GM03348 (cell line): ENCODE measurements at places on chromosomes 13 and 19.

GRCh38 chr19:39127812-39128515, 2.4 kb downstream of the PAK4 start:
- no peak for DNase-seq

- DNase-seq = no peak
Observed at GRCh38 chr13:51343475-51343874, 4.0 kb downstream of the SERPINE3 start.

DNA sequence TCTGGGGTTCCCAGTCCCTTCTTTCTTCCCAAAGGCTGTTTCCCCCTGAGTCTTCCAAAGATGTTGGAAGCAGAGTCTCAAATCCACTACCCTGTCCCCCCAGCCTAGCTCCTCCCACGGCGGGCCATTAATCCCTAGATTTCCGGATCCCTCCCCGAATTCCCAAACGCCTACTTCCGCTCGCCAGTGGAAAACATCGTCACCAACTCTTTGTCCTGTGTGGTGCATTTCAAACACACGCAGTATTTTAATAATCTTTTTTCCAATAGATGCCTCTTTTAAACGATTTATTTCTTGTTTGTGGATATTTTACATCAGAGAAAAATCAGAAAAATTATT, 610 bp downstream of the ZNF791 start:
- DNase-seq = peak; percentile 90

- peak; percentile 58 for DNase-seq
Observed at GRCh38 chr13:34657716-34658115, 284.4 kb upstream of the NBEA start.

DNA sequence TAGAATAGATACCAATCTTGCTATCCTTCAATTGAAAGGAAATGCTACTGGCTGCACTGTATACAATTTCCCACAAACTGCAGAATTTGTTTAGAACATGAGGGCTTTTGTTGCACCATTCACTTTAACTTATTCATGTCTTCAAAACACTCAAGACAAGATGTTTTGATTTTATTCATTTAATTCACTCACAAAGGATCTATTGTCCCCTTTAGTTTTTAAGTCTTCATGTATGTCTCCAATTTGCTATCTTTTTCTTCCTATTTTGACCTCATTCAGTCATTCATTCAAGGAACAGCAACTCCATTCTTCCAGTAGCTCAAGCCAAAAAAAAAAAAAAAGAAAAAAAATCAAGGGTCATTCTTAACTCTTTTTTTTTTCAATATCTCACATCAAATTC, 130.6 kb upstream of the SOX21 start:
- no peak for DNase-seq

- no peak for DNase-seq
Observed at GRCh38 chr13:31119966-31120700, 41.6 kb downstream of the HSPH1 start.

- DNase-seq = peak; percentile 5
Observed at GRCh38 chr19:21328406-21328805, 804 bp downstream of the ZNF708 start.

DNA sequence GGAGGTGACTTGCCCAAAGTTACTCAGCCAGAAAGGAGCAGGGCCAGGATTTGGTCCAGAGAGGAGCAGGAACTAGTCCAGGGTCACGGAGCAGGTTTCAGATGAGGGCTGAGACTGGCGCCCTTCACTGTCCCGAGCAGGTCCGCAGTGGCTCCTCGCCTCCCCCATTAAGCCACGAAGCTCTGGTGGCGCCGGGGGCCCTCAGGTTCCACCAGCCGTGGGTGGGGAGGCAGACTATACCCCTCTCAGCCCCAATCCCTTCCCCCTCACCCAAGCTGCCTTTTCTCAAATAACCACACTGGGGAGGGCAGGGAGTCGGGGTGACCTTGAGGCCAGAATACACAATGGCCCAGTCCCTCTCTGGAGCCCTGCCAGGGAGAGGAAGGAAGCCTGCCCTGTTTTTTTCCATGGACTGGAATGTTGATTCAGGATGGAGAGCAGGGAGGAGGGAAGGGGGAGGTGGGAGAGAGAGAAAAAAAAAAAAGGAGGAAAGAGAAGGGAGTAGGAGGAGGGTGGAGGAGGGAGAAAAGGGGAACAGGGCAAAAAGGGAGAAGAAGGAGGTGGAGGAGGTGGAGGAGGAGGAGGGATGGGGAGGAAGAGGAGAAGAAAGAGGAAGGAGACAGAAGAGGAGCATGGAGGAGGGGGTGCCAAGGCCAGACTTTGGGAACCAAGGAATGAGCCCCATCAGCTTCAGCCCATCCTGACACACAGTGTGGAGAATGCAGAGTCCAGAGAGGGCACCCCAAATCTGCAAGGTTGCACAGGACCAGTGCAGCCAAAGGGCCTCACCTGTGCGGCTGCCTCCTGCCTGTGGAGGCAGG, 19.7 kb downstream of the CEACAM16 start:
- peak; percentile 63 for DNase-seq

DNA sequence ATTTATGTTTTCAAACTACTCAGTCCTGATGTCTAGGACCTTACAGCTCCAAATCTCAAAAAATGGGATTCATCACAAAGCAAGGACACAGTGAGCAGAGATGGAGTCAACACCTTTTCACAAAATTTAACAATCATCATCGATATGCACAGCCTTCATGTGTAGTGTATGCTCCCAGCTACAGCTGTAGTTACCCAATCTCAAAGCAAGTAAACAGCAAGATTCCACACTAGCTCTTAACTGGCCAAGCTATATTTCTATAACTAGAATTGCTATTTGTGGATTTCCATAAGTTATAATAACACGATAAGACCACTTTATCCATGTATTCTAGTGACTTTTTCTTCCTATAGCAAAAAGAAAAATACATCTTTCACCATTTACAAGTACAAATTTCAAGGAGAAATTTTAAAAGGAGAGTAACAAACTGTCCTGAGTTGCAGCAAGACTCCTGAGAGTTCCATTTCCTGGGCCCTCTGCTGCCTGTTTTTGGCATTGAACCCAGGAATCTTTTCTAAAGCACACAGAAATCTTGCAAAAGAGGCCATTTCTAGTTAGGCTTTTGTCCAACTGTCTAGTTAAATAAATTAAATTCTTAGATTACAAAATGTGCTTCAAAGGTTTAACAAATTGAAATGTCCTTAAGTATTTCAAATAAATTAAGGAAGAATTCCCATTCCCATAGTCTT, 460.6 kb downstream of the FGF14 start:
- DNase-seq = peak; percentile 23

DNA sequence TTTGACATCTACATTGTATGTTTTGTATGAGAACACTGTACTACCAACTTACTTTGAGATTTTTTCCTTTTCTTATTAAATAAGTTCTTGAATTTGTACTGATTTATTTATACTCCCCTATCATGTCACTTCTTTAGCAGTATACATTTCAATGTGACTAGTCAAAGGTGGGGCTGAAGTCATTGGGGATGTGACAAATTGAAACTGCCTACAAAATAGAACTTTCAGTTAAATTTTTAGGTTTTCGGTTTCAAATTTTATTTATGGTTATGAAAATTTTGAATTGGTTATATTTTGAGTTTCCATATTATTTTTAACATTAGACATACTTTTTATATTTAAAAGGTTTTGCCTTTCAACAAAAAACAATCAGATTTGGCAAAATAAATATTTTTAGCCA, 221.6 kb downstream of the NBEA start:
- DNase-seq = no peak

GRCh38 chr19:14021474-14021873, 6.5 kb upstream of the RLN3 start:
- no peak for DNase-seq

DNA sequence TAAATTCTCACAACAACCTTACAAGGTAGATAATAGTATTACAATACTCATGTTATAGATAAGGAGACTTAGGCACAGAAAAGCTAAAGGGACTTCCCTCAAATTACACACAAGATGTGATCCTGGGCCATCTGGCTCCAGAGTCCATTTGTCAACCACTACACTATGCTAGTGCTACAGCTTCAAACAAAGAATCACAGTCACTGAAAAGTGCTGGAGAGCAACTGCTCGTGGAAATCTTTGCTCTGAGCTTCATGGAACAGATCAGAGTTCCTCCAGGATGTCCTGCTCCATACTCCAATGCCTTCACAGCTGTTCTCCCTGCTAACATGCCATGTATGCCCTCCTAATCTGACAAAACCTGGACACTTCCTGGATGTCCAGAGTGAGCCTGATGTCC, 271.2 kb downstream of the ENOX1 start:
- no peak for DNase-seq

- DNase-seq = no peak
Observed at GRCh38 chr13:95100525-95101433, 200.5 kb downstream of the ABCC4 start.

GRCh38 chr19:5943045-5943444, 29.0 kb downstream of the CAPS start:
- no peak for DNase-seq

DNA sequence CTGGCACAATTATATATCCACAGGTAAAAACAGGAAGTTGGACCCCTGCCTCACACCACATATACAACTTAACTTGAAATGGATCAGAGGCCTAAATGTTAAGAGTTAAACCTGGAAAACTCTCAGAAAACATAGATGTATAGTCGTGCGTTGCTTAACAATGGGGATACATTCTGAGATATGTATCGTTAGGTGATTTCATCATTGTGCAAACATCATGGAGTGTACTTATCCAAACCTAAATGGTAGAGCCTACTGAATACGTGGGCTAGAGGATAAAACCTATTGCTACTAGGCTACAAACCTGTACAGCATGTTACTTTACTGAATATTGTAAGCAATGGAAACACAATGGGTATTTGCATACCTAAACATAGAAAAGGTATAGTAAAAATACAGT, 14.8 kb upstream of the CALM3 start:
- DNase-seq = no peak
